ENCODE measurements at places on chromosomes 11 and 22. TPM values are rescaled to one million over a fixed set of nuclear protein-coding genes. Genes with fewer than 3 reads are reported as not detected.
A peak's percentile ranks its signal among the peaks of the same experiment; 100 is the strongest.

The C11orf91 gene
- total RNA-seq: not detected

DNA sequence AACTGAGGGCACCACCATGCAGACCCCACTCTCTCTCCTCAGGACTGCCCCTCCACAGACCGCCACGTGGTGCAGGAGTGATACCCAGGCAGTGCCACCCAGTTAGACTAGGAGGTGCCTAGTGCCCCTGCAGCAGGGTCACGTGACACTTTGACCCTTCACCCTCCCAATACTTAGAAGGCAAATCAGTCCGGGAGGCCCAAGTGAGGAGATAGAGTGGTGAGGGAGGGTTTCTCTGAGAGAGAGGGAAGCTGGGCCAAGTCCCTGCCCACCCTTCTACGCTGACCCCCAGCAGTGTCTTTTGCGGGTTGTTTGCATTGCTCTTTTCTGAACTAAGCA lies 84.6 kb downstream of the BUD13 start:
- H3K27ac ChIP-seq: no peak overlapping the region
- H3K4me3 ChIP-seq: no peak overlapping the region
- no peaks in the 10 kb centered on the region for H3K36me3 ChIP-seq
- no peaks in the 10 kb centered on the region for H3K4me1 ChIP-seq
- no peaks in the 10 kb centered on the region for H3K27me3 ChIP-seq

DNA sequence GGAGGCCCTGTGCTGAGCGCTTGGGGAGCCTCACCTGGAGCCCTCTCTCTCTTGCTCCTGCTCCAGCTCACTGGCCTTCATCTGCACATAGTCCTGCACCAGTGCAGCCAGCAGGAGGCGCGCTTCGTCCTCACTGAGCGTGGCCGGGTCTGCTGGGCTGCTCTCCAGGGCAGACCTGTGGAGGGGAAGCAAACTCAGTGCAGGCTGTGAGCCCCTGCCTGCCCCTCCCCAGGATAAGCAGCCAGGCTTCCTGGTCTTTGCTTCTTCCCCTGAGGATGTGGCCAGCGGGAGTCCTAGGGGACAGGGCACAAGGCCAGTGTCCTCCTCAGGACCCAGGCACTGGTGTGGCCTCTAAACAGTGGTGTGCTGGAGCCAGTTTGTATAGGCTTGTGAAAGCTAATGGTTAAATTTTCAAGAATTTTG lies 2.2 kb downstream of the CALCA start:
- no peaks in the 10 kb centered on the region for H3K27me3 ChIP-seq
- H3K27ac ChIP-seq: no peak overlapping the region
- DNase-seq: peak; percentile 78
- H3K4me3 ChIP-seq: no peak overlapping the region
- no peaks in the 10 kb centered on the region for H3K36me3 ChIP-seq
- H3K4me1 ChIP-seq: peaks cover 21% of the 10 kb centered on the region

DNA sequence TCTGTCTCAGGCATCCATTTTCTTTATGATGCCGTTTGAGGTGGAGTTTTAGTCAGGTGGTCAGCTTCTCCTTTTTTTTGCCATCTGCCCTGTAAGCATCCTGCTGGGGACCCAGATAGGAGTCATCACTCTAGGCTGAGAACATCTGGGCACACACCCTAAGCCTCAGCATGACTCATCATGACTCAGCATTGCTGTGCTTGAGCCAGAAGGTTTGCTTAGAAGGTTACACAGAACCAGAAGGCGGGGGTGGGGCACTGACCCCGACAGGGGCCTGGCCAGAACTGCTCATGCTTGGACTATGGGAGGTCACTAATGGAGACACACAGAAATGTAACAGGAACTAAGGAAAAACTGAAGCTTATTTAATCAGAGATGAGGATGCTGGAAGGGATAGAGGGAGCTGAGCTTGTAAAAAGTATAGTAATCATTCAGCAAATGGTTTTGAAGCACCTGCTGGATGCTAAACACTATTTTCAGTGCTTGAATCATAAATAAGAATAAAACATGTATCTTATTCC lies 10.9 kb upstream of the HBE1 start:
- DNase-seq: peak; percentile 57
- H3K27ac ChIP-seq: no peak overlapping the region
- H3K4me1 ChIP-seq: no peaks in the 10 kb centered on the region
- H3K4me3 ChIP-seq: no peak overlapping the region
- no peaks in the 10 kb centered on the region for H3K27me3 ChIP-seq
- H3K36me3 ChIP-seq: no peaks in the 10 kb centered on the region

The CCDC15 gene
- total RNA-seq: 14.9 TPM

GRCh38 chr11:68372114-68372513 lies 59.7 kb downstream of the LRP5 start:
- H3K4me1 ChIP-seq: peaks cover 15% of the 10 kb centered on the region
- DNase-seq: no peak
- H3K4me3 ChIP-seq: no peak overlapping the region
- no peaks in the 10 kb centered on the region for H3K36me3 ChIP-seq

The LAYN gene
- total RNA-seq: 9.5 TPM

- H3K27ac ChIP-seq: peak overlapping the region; percentile 15
- H3K36me3 ChIP-seq: no peaks in the 10 kb centered on the region
- H3K27me3 ChIP-seq: no peaks in the 10 kb centered on the region
- H3K4me1 ChIP-seq: no peaks in the 10 kb centered on the region
- no peak overlapping the region for H3K4me3 ChIP-seq
Observed at GRCh38 chr11:122691549-122692150, 36.1 kb downstream of the UBASH3B start.

DNA sequence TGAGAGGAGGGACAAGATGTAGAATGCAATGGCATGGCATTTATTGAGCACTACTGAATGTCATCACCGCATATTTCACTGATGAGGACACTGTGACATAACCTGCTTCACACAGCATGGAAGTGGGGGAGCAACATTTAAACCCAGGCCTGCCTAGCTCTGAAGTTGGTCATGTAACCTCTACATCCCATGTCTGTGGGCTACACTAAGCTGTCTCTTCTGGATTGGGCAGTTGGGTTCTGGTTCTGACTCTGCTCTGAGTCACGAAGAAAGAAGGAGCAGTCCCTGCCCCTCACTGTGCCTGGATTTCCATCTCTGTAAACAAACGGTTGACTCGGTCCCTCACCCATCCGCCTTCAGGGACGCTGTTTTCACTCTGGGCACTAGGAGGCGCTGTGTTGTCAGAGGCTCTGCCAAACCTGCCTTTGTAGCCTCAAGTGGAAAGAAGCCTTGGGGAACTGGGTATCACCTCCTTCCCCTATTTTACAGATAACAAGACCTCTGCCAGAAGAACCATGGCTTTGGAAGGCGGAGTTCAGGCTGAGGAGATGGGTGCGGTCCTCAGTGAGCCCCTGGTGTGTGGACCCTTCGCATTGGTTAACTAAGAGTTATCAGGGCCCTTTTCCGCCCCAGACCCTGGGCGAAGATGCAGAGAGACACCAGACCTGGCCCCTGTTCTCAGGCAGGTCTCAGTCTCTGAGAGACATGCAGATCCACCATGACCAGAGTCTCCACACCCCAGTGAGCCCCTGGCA lies 12.7 kb upstream of the ARHGEF17 start:
- no peak overlapping the region for H3K4me3 ChIP-seq
- no peaks in the 10 kb centered on the region for H3K27me3 ChIP-seq
- H3K4me1 ChIP-seq: no peaks in the 10 kb centered on the region
- no peaks in the 10 kb centered on the region for H3K36me3 ChIP-seq
- DNase-seq: peak; percentile 79

- no peaks in the 10 kb centered on the region for H3K36me3 ChIP-seq
- H3K4me3 ChIP-seq: peak overlapping the region; percentile 58
- H3K27ac ChIP-seq: no peak overlapping the region
- no peaks in the 10 kb centered on the region for H3K27me3 ChIP-seq
- peaks cover 3% of the 10 kb centered on the region for H3K4me1 ChIP-seq
Observed at GRCh38 chr11:107859459-107860239, 1.1 kb upstream of the SLC35F2 start.

DNA sequence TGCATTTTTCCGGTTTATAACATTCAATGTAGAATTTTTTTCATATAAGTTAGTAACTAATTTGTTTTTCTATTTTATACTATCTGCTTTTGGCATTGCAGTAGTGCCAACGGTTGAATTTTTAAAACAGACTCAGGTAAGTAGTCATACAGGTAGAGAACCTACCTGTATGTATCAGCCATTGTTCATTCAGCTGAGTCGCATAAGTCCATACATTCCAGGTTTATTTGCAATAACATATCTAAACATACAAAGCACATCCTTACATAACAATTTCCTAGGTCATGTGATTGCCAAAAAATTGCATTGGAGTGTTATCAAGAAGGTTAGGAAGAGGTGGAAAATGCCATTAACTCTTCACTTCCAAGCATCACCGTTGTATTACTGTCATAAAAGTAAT lies 1059.3 kb upstream of the CNTN5 start:
- no peak for DNase-seq
- no peak overlapping the region for H3K4me3 ChIP-seq
- H3K27ac ChIP-seq: no peak overlapping the region
- no peaks in the 10 kb centered on the region for H3K4me1 ChIP-seq

DNA sequence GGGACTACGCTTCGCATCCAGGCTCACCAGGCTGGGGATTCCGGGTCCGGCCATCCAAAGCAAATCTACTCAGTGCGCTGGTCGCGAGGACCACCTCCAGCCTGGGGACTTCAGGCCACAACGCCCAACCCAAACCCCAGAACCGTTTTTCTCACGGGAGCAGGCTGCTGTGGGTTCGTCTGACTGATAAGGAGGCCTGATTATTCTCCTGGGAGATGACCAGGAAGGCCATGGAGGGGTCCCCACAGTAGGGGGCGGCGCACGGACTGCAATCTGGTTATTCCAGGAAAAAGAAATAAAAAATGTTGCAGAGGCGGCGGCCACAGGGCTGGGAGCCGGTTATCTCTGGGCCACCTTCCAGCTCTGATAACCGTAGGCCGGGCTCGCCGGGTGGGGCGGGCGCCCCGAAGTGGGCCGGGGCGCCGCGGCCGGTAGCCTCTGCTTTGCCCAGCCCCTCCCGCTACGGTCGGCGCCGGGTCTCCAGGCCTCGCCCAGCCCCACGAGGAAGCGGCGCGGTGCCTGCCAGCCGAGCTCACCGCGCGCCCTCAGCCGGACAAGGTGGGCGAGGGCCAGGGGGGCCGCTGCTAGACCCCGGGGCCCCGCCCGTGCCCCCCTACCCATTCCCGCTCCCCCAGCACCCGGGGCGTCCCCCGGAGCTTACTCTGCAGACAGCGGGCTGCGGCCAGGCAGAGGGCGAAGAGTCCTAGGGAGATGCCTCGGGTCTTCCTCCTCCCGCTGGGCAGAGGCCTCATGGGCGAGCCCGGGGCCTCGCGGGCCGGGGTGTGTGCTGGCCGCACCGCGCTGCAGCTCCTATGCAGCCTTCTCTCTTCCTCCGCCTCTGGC lies 446 bp downstream of the VSTM5 start:
- H3K4me1 ChIP-seq: no peaks in the 10 kb centered on the region
- H3K4me3 ChIP-seq: peak overlapping the region; percentile 54
- no peaks in the 10 kb centered on the region for H3K36me3 ChIP-seq
- no peaks in the 10 kb centered on the region for H3K27me3 ChIP-seq

The TRPM5 gene
- 0.94 TPM for total RNA-seq

- no peak for DNase-seq
- H3K27ac ChIP-seq: no peak overlapping the region
- H3K36me3 ChIP-seq: no peaks in the 10 kb centered on the region
- H3K27me3 ChIP-seq: no peaks in the 10 kb centered on the region
- no peak overlapping the region for H3K4me3 ChIP-seq
Observed at GRCh38 chr11:112477152-112477551, 216.5 kb upstream of the PLET1 start.

DNA sequence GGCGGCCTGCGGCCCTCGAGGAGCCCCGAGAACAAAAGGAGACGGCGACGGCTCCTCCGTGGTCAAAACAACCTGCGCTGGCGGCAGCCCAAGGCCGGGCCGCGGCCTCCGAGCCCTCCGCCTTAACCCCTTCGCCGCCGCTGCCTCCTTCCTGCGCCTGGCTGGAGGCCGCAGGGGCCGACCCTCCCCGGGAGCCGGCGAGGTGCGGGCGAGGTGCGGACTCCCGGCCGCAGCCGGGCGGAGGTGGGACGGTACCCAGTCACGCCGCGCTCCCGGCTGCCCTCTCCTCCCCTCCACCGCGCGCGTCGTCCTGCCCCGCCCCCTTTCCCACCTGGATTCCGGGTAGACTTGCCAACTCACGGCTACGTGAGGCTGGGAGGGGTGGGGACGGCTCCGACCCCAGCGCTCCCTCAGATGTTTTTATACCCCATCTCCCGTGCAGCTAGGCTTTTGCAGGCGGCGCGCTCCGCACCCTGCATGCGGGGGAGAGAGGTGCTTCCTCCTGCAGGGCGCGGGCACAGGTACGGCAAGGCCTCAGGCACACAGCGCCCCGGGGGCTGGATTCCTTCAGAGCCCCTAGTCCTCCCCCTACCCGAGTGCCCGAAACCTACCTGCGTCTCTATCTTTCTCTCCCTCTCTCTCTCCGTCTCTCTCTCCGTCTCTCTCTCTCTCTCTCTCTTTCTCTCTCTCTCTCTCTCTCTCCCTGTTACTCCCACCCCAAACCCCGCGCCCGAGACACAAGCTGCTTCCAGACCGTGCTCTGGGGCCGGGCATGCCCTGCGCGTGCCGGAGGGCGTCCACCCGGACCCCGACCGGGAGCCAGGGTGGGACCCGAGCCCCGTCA lies 2.0 kb downstream of the PDGFB start:
- no peak for DNase-seq
- H3K4me1 ChIP-seq: peaks cover 15% of the 10 kb centered on the region
- H3K4me3 ChIP-seq: peak overlapping the region; percentile 55
- H3K27ac ChIP-seq: peak overlapping the region; percentile 42

The OR2AT4 gene
- 0.94 TPM for total RNA-seq

The MMP7 gene
- total RNA-seq: 0.63 TPM

The MS4A14 gene
- total RNA-seq: 32.7 TPM

The LINC01488 gene
- not detected for total RNA-seq

- H3K27ac ChIP-seq: no peak overlapping the region
- no peaks in the 10 kb centered on the region for H3K4me1 ChIP-seq
- no peak overlapping the region for H3K4me3 ChIP-seq
- no peaks in the 10 kb centered on the region for H3K36me3 ChIP-seq
- H3K27me3 ChIP-seq: no peaks in the 10 kb centered on the region
Observed at GRCh38 chr22:16975155-16975885, 32.7 kb downstream of the GAB4 start.

DNA sequence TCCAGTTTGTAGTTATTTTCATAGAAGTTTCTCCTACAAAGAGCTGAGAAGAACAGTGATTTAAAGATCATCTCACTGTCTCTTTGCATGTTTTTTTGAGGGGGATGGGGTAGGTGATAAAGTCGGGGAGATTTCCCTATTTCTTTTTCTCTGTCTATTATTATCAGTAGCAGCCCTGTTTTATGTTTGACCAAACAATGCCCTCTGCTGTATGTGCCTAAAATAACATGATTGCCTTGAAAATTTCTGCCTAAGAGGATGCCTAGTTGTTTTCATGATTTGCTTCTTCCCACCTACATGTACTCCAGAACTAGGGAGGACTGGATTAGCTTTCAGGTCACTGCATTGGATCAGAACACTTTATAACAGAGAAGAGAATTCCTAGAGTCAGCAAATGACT lies 1330.2 kb downstream of the LRRC4C start:
- DNase-seq: no peak
- H3K4me3 ChIP-seq: no peak overlapping the region
- H3K4me1 ChIP-seq: no peaks in the 10 kb centered on the region
- no peaks in the 10 kb centered on the region for H3K27me3 ChIP-seq
- H3K27ac ChIP-seq: no peak overlapping the region

GRCh38 chr11:35376613-35377012 lies 42.7 kb downstream of the SLC1A2 start:
- no peak overlapping the region for H3K4me3 ChIP-seq
- H3K4me1 ChIP-seq: no peaks in the 10 kb centered on the region
- H3K27ac ChIP-seq: no peak overlapping the region
- no peaks in the 10 kb centered on the region for H3K36me3 ChIP-seq
- DNase-seq: no peak

The GTSE1 gene
- 10.0 TPM for total RNA-seq
